ENCODE measurements at places on chromosomes 7 and 10. TPM values are rescaled to one million over a fixed set of nuclear protein-coding genes. Genes with fewer than 3 reads are reported as not detected.

The CD36 gene
- total RNA-seq: not detected

The SRRM3 gene
- not detected for total RNA-seq

The LRIT1 gene
- not detected for total RNA-seq

The GNA12 gene
- total RNA-seq: 19.1 TPM

The BAMBI gene
- total RNA-seq: 1.6 TPM

Measured in activated CD8-positive, alpha-beta memory T cell treated with anti-CD3 and anti-CD28 coated beads for 36 hours (primary cell).